ENCODE measurements at places on chromosomes 6 and 20.

GRCh38 chr6:10534419-10534762 is 13.2 kb downstream of the GCNT2 start:
- DNase-seq = no peak

DNA sequence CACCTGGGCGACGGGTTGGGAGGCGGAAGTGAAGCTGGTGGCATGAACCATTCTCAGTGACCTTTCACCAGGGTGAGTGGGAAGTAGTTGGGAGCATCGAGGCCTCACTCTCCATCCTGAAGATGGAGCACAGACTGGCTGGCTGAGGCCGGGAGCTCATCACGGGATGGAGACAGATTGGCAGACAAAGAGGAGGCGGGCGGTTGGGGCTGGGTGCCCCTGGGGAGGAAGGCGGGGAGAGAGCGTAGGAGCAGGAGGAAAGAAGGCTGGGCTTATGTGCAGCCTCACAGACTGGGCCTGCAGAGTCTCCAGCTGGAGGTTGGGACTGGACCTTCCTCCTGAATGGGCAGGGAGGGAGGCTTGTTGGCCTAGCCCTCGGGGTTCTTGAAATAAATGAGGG is 44.2 kb upstream of the SCRT2 start:
- no peak for DNase-seq

GRCh38 chr6:159608961-159609651 is 83.9 kb downstream of the SOD2 start:
- peak; percentile 39 for DNase-seq

DNA sequence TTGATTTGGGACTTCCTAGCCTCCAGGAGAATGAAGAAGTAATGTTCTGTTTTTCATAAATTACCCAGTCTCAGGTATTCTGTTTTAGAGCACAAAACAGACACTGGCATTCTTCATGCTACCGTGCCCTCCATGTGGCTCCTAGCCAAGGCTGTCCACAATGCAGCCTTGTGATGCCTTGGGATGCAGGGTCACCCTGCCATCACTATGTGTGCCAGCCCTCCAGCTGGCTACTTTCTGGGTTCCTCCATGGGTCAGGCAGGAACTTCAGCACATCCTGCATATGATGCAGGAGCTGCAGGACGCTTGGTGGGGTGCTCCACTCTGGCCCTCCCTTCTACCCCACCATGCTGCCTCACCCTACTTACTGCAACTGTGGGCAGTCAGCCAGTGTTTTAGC is 38.0 kb upstream of the FAM50B start:
- DNase-seq = peak; percentile 40

GRCh38 chr6:74939721-74940620 is 265.9 kb downstream of the COL12A1 start:
- peak; percentile 42 for DNase-seq

- DNase-seq = peak; percentile 45
Measured at GRCh38 chr20:25052255-25053194, 5.4 kb downstream of the ACSS1 start.

GRCh38 chr6:24795106-24795505 is 3.6 kb downstream of the ARMH2 start:
- DNase-seq = no peak

DNA sequence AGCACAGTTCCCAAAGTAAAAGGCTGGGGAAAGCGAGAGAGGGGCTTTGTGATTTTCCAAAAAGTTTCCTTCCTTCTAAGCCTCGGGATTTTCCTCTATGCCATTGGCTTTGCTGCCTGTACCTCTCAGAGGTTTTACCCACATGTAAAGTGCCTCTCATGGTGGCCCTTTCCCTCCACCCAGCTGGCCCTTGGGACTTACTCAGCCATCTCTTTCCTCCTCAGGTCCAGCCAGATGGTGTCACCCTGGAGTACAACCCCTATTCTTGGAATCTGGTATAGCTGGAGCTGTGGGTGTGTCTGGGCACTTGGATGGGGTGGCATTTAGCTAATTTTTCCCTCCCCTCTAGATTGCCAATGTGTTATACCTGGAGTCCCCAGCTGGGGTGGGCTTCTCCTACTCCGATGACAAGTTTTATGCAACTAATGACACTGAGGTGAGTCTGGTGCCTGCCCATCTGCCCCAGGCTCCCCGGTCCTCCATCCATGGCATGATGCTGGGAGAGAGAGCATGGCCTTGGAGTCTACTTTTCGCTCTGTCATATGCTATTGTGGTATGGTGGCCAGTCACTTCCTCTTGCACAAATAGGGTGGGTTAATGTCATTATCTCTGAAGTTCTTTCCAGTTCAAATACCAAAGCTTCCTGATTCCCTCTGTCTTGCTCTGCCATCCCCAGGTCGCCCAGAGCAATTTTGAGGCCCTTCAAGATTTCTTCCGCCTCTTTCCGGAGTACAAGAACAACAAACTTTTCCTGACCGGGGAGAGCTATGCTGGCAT is 1.1 kb downstream of the CTSA start:
- DNase-seq = no peak

- no peak for DNase-seq
Measured at GRCh38 chr6:109050012-109050411, 44.6 kb downstream of the SESN1 start.

DNA sequence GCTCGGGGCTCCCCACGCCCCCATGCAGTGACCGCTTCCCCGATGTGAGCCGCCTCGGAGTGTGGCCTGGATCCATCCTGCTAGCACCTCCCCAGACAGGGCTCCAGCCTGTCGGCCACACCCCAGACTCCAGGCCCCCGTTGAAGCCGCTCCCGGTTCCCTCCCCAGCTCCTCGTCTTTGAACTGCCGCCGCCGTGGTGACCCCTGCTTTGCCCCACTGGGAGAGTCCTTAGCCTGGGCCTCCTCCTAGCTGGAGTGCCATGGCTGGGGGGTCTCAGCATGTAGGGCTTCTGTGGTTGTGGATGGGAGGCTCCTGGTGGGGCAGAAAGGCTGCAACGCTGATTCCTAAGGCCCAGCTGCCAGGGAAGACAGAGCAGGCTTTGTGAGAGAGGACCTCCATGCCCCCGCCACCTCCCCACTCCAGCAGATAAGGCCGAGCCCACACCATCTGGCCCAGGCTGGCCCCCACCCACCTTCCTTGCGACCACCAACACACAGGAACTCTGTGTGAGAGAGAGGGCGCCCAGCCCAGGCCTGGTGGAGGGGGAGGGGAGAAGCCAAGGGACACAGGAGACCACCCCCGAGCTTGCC is 11.4 kb downstream of the FOXS1 start:
- DNase-seq = no peak

Data from fibroblast of lung (primary cell).